SJSA1 (cell line): ENCODE measurements at places on chromosomes 1 and 21. TPM values are rescaled to one million over a fixed set of nuclear protein-coding genes. Genes with fewer than 3 reads are reported as not detected.

MYBPH gene
- not detected in 2 replicates for total RNA-seq

SYNC gene
- 167 and 209 TPM in 2 replicates for total RNA-seq

CORT gene
- 1.7 TPM in 1 of 2 replicates, not detected in the other for total RNA-seq

GRCh38 chr1:112841825-112842224 is 114.2 kb downstream of the SLC16A1 start:
- H3K27me3 ChIP-seq: no peaks in the 10 kb centered on the region
- H3K36me3 ChIP-seq: no peaks in the 10 kb centered on the region
- no peak overlapping the region for H3K27ac ChIP-seq

DNA sequence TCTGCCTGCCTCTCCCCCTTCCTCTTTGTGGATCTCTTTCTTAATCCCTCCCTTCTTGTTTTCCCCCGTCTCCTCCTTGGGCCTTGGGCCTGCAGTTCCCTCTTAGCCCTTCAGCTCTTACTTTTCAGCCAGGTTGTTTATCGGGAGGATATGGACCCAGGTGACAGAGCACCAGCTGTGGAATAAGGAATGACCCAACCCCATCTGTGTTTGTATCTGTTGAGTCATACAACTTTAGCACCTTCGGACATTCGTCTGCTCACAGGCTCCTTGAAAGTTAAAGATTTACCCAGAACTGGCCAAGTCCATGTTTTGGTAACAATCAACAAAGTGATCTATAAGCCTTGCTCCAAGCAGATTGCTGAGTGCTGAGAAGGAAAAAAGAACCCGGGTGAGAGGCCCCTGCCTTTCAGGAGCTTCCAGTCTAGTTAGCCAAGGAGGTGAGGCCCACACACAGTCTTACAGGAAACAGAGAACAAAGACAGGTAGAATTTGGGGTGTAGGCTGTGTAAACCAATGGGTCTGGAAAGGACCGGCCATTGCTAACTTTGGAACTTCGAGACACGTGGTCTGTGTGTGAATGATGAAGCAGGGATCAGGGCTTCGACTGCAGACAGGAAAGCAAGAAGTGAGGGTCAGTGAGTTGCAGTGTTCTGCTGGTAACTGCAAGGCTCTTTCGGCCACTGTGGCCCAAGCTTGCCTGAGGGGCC is 66.7 kb upstream of the F3 start:
- peaks cover 70% of the 10 kb centered on the region for H3K4me1 ChIP-seq
- no peaks in the 10 kb centered on the region for H3K36me3 ChIP-seq
- no peaks in the 10 kb centered on the region for H3K27me3 ChIP-seq
- peak overlapping the region; percentile 51 for H3K27ac ChIP-seq
- no peak overlapping the region for H3K4me3 ChIP-seq
- DNase-seq: peak; percentile 11

DNA sequence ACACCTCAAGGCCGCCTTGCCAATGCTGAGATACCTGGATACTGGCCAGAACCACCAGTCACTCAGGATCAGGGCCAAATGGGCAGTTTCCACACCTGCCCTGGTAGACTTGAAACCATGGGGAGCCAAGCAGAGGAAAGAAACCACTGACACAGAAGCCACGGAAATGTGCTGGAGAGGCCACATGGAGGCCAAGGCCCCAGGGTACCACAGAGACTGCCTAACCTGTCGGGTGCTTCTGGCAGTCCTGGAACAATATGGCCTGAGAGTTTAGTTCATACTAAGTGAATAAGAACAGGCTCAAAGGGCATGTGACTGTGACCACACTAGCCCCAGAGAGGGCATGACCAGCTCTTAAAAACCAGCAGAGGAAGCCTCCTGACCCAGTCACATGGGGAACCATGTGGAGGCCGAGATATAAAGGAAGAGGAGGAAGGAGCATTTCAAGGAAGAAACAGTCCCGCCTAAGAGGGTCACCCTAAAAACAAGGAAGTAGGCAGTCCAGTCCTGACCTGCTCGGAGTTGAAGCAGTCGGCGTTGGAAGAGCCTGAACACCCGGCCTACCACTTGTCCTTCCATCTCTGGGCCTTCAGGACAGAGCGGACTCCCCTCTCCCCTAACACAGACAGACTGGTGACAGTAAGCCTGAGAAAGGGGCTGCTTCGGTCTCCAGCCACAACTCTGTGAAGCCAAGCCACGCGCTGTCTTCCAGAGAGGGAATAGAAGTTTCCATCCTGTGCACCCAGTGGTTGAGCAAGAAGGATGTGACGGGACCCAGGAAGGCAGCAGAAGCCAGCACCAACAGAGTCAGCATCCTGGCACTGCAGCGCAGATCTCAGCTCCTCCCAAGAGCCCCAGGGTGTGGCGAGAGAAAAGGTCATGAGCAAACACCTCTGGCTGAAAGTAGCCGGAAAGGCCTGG is at the start of gene DENND2D:
TSS of gene DENND2D (minus strand) at position 766 of the 921 bp plus-strand sequence. CDS start at position 579, 187 bp downstream.
- peaks cover 9% of the 10 kb centered on the region for H3K4me1 ChIP-seq
- peaks cover 24% of the 10 kb centered on the region for H3K27me3 ChIP-seq

DNA sequence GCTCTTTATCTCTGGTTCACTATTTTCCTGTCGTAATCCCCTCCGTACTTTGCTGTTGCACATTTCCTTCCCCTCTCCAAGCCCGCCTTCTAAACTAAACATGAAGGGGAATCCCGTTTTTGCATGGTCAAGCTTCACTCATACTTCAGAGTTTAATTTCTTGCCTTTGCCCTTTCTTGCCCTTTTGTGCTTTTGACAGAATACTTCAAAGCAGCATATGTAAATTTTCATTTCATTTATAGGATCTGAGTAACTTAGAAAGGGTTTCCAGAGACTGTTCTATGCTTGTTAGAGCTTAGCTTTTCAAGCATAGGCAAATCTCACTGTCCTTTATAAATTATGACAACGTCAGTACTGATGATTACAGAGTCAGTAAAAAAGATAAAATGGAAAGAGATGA is 27.7 kb downstream of the SPATA45 start:
- H3K4me1 ChIP-seq: peaks cover 6% of the 10 kb centered on the region
- no peak overlapping the region for H3K27ac ChIP-seq
- no peaks in the 10 kb centered on the region for H3K27me3 ChIP-seq
- no peak overlapping the region for H3K4me3 ChIP-seq
- H3K36me3 ChIP-seq: no peaks in the 10 kb centered on the region
